ENCODE measurements at places on chromosomes 5 and 9.

DNA sequence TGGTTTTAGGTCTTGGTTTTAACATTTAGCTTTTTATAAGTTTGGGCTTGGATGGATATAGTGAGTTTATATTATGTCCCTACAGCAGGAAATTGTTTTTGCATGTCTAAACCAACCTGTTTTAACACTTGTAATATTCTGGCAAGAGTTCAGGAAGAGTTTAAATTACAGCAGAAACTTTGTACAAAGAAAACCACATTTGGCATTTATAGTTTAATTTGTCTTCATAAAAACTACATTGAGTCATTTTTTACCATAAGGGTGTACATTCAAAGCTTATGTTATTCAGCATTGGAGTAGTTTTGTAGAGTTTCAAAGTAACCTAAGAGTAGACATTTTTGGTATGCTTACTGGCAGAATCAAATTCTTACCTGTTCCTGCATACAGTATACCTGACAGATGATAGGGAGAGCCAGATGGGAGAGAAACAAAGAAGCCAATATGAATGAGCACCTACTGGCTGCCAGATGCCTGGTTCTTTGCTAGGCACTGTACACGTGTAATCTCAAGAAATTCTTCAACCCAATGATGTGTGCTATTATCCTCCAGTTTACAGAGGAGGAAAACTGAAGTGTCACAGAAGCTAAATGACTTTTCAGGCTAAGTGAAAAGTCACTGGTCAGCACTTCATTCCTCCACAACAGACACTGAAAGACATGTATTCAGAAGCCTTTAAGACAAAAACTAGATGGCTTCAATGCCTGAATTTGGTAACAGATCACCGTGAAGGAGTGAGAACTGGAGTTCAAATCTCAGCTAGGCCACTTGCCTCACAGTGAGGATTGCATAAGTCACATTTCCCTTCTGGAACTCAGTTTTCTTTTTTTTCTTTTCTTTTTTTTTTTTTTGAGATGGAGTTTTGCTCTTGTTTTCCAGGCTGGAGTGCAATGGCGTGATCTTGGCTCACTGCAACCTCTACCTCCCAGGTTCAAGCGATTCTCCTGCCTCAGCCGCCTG, 25.9 kb upstream of the ECM2 start:
- no peak for DNase-seq

GRCh38 chr5:141697586-141697985, 15.6 kb upstream of the ARAP3 start:
- no peak for DNase-seq

DNA sequence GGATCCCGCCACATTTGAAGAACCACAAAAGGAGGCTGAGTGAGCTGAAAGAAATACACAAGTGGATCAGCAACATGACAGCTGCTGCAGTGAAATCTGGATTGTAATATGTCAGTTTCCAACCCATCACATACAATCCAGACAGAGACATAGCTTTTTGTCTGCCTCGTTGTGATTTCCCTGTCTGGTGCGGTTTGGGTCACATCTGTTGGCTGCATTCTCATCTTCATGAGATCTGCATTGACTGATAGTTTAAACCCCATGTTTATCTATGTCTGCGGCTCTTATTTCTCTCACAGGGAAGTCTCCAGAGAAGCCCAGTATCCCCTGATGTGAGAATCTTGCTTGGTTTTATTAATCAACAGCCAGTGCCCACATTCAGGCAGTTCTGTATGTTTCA, 403.1 kb upstream of the ZNF608 start:
- no peak for DNase-seq

DNA sequence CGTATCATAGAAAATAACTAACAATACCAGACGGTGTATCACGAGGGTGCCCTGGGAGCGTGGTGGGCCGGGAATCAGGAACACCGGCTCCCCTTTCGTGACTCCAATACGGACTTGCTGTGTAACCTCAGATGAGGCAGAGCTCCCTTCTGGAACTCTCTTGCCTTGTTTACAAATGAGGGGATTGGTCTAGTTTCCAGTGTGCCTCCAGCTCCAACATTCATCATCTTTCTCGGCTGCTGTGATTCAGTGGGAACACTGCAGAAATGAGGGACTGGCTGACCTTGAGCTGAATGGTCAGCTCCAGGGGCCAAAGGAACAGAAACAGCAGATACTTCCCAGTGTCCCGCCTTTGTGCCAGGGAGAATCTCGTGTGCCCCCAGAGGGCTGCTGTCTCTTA, 22.6 kb upstream of the TGFBI start:
- no peak for DNase-seq

DNA sequence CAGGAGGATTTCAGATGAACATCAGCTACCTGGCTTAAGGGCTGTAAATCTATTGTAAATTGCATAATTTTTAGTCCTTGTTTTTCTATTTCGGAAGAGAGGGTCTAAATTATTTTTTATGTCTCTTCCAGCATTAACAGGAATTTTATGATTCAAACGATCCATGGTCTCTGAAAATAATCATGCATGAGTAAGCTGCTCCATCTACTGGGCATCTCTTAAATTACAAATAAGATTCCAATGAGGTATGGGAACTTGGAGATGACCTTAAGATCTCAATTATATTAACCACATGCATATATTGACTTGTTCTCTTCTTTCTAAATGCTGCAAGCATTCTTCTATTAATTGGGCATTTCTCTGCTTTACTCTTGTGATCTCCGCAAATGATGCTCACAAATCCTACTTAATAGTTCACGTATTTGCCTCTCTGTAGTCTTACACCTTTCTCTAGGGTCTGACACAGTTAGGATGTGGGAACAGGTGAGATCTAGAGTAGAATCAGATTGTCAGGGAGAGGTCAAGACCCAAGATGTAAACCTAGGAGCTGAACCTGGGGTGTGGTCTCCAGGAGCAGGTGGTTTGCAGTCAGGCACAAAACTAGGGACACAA, 86.9 kb downstream of the NUDT12 start:
- no peak for DNase-seq

GRCh38 chr5:59596586-59597350, 296.8 kb downstream of the PDE4D start:
- DNase-seq, result no peak

DNA sequence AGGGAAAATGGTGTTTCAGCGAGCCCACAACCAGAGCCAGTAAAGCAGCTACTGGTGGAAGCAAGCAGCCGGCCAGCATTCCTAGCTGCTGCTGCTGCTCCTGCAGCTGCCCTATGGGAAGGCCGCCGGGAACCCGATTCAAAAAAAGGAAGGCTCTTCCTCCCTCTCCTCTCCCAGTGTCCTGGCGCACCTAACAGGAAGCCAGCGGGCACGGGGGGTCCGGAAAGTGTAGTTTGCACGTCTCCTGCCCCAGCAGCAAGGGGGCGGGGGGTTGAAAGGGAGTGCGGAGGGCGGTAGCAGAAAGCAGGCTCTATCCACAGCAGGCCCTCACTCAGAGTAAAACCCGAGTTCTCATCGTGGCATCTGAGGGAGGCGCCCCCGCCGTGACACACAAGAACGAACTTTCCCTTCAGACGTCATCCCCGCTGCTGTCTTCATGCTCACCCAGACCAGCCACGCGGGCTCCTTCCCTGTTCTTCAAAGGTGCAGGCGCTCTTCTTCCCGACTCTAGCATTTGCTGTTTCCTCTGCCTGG, 16.5 kb downstream of the GRXCR2 start:
- DNase-seq, result no peak

- no peak for DNase-seq
Measured at GRCh38 chr5:153952893-153953292, 85.8 kb downstream of the FAM114A2 start.

DNA sequence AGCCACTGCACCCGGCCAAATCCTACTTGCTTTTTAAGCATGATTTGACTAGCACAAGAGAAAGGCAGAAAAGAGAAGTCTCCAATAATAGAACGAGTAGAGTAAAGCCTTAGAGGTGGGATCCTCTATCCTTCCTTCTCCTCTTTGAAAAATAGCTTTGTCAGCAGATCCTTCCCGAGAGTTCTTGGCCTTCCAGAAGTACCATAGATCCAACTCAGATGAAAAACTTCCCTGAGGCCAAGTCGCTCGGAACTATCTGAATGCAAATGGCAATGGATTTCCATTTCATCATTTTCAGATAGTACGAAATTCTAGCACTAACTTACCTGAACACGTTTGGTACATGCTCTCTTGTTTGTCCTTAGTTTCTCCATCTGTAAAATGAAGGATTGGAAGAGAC, 52.0 kb upstream of the SLIT3 start:
- DNase-seq, result no peak

- no peak for DNase-seq
Measured at GRCh38 chr5:61678966-61679365, 346.9 kb downstream of the ZSWIM6 start.

GRCh38 chr9:70587201-70587600, 172.7 kb upstream of the KLF9 start:
- DNase-seq, result no peak

GRCh38 chr9:84493284-84493947, 152.9 kb upstream of the SLC28A3 start:
- no peak for DNase-seq

DNA sequence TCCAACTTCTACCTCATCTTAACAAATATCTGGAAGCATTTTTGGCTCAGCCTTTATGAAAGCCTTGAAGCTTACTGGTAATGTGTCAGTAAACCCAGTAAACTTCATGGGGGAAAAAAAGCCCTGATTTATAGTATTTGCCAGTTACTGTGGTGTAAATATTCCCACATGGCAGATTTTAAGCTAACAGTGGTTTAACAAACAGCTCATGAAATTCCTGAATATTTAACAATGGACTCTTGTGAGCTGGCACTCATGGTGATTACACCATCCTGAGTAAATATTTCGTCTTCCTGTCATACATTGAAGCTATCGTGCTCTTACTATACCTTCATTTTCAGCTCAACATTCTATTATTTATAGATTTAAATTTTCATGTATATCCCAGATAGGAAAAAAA, 57.0 kb upstream of the ACOT12 start:
- no peak for DNase-seq

GRCh38 chr5:145531038-145531734, 304.0 kb downstream of the PRELID2 start:
- no peak for DNase-seq

DNA sequence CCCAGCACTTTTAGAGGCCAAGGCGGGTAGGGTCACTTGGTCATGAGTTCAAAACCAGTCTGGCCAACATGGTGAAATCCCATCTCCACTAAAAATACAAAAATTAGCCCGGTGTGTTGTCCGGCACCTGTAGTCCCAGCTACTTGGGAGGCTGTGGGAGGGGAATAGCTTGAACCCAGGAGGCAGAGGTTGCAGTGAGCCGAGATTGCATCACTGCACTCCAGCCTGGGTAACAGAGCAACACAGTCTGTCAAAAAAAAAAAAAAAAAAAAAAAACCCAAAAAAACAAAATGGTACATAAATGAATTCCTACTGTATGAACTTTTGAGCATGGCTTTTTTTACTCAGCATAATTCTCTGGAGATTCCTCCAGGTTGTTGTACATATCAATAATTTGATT, 37.6 kb upstream of the PCAT7 start:
- no peak for DNase-seq

- no peak for DNase-seq
Measured at GRCh38 chr9:131633491-131634031, 88.2 kb downstream of the PRRT1B start.

All from activated naive CD8-positive, alpha-beta T cell treated with anti-CD3 and anti-CD28 coated beads, Interleukin-2, amount 50 U/mL, for 16 hours (primary cell).